HuH-7.5 (cell line): ENCODE measurements at places on chromosomes 5 and 9.

DNA sequence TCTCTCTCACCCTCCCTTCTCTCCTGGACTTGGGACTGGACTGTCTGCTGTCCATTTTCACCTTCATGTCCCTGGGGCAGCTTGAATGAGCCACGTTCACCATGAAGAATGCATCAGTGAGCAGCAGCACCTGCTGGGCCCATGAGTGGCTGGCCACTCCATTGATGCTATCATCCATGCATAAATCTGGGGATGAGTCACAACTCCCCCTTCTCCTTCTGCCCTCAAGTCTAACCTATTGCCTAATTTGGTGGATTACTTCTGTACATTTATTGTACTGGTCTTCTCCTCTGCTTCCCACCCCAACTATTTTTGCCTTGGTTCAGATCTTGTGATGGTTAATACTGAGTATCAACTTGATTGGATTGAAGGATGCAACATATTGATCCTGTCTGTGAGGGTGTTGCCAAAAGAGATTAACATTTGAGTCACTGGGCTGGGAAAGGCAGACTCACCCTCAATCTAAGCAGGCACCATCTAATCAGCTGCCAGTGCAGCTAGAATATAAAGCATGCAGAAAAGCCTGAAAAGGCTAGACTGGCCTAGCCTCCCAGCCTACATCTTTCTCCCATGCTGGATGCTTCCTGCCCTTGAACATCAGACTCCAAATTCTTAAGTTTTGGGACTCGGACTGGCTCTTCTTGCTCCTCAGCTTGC is 46.7 kb downstream of the GDNF start:
- no peak for DNase-seq

- DNase-seq, result no peak
Measured at GRCh38 chr9:37243588-37244345, 123.4 kb downstream of the ZCCHC7 start.

- DNase-seq, result no peak
Measured at GRCh38 chr9:126169736-126170135, 156.9 kb upstream of the MVB12B start.

DNA sequence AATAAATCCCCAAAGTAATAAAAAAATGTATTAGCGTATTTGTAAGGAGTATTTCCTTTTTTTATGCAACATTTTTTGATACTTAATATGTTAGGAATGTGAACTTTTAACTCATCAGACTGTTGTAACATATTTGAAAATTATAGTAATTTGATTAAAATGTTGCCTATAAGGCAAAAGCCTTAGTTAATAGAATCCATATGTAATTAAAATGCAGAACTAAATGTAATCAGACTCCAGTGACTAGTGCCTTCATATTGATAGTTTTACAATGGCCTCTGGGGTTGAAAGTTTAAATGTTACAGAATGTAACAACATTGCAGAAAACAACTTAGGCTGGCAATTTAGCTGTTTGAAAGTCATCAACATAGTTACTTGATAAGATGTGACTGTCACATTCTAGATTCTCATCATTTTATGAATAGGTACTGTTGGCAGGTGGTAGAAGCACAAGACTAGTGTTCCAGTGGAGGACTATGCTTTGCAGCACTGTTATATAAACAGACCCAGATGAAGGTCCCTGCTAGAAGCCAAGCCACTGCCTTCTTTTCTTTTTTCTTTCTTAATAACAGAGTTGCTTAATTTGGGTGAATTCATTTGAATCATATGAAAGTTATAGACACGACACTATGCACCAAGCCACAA is 382.9 kb downstream of the CCDC171 start:
- no peak for DNase-seq

GRCh38 chr9:73597771-73598170 is 446.1 kb downstream of the ANXA1 start:
- no peak for DNase-seq

DNA sequence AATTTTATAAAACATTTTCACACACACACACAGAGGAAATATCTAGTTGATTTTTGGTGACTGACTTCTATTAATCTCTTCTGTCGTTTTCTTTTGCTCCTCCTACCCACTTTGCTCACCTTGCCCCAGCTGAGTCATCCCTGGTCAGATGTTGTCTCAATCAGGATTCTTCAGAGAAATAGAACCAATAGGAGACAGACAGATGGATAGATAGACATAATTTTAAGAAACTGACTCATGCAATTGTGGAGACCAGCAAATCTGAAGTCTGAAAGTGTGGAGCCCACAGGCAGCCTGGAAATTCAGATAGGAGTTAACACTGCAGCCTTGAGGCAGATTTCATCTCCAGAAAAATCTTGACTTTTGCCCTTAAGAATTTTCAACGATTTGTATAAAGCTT is 37.0 kb upstream of the PIK3R1 start:
- DNase-seq, result no peak

- DNase-seq, result no peak
Measured at GRCh38 chr5:153991168-153991567, 47.5 kb downstream of the FAM114A2 start.

- no peak for DNase-seq
Measured at GRCh38 chr5:4383518-4384198, 756.5 kb upstream of the ADAMTS16 start.

- DNase-seq, result no peak
Measured at GRCh38 chr9:112380102-112380824, at the start of gene HSDL2. TSS of gene HSDL2 (plus strand) at chr9:112380108. CDS start at chr9:112380164, 56 bp downstream.

DNA sequence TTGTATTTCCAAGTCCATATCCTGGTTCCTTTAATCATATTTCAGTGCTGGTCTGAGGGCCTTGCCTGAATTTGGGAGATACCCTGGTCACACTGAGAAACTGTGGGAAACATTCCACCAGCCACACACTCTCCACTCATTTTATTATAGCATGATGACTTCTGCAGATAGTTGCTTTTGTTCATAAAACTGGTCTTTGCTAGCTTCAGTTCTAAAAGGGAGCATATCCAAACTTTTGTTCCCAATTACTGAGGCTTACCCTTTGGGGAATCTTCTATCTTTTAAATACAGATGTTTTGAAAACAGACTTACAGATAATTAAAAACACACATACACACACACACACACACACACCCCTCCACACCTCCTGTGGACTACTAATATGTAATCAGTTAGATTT is 21.0 kb downstream of the DMGDH start:
- no peak for DNase-seq

GRCh38 chr5:35838370-35839042 is 18.2 kb upstream of the IL7R start:
- no peak for DNase-seq

GRCh38 chr5:168654211-168654721 is 75.1 kb upstream of the PANK3 start:
- no peak for DNase-seq

- no peak for DNase-seq
Measured at GRCh38 chr5:152547202-152547601, 142.1 kb upstream of the NMUR2 start.

GRCh38 chr9:72356041-72356582 is 8.9 kb downstream of the ZFAND5 start:
- no peak for DNase-seq

DNA sequence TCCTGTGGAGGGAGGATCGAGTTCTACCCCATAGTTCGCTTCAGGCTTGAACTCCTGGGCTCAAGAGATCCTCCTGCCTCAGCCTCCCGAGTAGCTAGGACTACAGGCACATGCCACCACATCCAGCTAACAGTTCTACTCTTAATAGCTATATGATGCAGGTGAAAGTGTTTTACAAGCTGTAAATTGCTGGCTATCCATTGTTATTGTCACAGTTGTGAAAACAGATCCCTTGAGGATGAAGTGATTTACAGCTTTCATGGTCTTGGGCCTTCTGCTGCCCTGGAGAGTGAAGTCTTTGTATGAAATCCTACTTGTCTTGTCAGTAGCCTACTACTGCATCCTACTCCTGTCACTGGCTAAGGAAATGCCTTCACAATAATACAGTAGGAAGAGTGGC is 48.0 kb downstream of the GRAMD2B start:
- no peak for DNase-seq

GRCh38 chr9:3740690-3741419 is 215.1 kb upstream of the RFX3 start:
- DNase-seq, result no peak

DNA sequence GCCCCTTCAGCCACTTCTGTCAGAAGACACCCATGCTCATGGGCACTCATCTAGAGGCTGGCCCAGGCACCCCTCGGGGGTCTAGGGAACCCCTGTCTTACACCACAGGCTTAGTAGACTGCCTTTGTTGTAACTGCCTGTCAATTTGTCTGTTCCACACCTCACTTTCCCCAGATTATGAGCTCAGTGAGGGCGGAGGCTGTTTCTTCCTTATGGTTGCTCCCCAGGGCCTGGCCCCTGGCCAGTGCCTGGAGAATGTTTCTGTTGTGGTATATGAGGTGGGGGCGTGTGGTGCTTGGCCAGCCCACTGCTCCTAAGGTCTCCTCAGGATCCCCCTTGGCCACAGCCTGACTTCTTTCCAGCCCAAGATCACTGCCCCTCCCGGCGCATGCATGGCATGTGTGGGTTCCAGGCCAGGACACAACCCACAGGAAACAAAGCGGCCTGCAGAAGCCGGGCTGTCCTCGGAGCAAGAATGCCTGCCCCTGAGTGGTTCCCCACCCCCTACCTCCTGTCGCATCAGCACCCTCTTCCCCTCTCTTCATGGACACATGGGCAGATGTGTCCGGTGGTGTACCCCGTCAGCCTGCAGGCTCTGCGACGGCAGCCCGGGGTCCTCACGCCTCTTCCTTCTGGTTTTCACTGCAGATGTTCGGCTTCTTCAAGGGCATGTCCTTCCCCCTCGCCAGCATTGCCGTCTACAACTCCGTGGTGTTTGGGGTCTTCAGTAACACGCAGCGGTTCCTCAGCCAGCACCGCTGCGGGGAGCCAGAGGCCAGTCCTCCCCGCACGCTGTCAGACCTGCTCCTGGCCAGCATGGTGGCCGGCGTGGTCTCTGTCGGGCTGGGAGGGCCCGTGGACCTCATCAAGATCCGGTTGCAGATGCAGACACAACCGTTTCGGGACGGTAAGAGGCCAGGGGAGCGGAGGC is 17.7 kb downstream of the SLC25A48 start:
- DNase-seq, result no peak

- no peak for DNase-seq
Measured at GRCh38 chr5:170508036-170508435, 4.2 kb downstream of the KCNIP1 start.

- DNase-seq, result no peak
Measured at GRCh38 chr9:18985464-18985951, 47.5 kb downstream of the SAXO1 start.

DNA sequence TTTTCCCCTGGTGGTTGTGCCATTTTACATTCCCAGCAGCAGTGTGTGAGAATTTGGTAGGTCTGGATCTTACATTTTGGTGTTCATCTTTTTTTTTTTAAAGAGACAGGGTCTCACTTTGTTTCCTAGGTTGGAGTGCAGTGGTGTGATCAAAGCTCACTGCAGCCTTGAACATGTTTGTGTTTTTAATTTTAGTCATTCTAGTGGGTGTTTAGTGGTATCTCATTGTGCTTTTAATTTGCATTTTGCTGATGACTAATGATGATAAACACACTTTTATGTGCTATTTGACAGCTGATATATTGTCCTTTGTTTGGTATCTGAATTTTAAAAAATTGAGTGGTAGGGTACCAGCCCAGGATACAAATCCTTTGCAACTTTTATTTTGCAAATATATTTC is 53.4 kb upstream of the POMT1 start:
- no peak for DNase-seq

DNA sequence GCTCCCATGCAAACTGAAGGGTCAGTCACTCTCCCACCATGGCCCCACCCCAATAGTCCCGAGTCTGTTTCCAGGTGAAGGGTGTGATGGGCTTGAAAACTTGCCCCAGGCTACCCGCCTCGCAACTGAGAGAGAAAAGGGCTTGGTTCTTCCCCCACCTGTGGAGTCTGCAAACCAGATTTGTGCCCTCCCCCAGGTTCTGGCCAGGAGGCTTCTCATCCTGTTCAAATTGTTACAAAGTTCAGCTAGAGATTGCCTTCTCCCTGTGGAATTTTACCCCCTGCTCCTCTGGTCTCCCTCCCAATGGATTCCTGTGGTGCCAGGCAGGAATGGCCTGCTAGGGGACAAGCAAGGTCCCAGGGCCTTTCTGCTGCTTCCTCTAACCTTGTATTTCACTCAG is 93.1 kb upstream of the ACO1 start:
- no peak for DNase-seq

- no peak for DNase-seq
Measured at GRCh38 chr9:110148384-110148783, 59.6 kb downstream of the C9orf152 start.
